ENCODE measurements at places on chromosomes 16 and 17.

- DNase-seq, result no peak
These were observed 30.6 kb downstream of the METRNL start for GRCh38 chr17:83109793-83110645.

DNA sequence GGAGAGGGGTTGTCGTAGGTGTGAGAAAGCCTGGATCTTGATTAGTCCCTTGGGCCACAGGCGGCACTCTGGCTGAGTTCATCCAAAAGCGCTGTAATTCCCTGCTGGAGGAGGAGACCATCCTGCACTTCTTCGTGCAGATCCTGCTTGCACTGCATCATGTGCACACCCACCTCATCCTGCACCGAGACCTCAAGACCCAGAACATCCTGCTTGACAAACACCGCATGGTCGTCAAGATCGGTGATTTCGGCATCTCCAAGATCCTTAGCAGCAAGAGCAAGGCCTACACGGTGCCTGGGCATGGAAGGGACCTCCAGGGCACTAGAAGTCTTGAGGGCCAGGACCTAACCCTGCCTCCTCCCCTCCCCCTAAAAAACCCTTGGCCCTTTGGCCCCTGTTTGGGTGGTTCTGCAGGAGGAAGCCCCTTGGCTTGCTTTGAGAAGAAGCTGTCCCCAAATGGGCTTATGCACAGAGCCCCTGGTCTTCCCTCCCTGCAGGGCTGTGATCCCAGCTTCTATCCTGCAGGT, 6.2 kb downstream of the NEK8 start:
- DNase-seq, result no peak

- peak; percentile 82 for DNase-seq
These were observed 2.1 kb upstream of the C17orf78 start for GRCh38 chr17:37373530-37374159.

DNA sequence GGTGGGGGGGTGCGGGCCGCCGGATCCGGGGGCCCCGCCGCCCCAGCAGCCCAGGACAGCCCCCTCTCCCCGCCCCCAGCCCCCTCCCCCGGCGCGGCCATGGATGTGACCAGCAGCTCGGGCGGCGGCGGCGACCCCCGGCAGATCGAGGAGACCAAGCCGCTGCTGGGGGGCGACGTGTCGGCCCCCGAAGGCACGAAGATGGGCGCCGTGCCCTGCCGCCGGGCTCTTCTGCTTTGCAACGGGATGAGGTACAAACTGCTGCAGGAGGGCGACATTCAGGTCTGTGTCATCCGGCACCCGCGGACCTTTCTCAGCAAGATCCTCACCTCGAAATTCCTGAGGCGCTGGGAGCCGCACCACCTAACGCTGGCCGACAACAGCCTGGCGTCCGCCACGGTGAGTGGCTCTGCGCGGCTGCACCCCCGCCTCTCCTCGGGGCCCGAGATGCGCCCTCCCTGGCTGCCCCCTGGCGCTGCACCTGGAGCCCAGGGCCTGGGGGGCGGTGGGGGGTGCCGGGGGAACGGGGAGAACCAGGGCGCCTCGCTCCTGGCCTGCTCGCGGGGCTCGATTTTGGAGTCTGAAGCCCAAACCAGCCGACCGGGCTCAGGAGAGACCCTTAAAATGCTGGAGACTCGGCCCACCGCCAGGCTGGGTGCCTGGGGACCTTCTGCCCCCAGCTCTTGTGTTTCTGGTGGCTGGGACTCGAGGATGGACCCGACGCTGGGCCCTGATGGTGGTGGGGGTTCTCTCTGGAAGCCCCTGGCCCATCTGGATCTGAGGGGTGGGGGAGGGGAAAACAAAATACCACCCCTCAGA, 744 bp downstream of the CMIP start:
- peak; percentile 58 for DNase-seq

DNA sequence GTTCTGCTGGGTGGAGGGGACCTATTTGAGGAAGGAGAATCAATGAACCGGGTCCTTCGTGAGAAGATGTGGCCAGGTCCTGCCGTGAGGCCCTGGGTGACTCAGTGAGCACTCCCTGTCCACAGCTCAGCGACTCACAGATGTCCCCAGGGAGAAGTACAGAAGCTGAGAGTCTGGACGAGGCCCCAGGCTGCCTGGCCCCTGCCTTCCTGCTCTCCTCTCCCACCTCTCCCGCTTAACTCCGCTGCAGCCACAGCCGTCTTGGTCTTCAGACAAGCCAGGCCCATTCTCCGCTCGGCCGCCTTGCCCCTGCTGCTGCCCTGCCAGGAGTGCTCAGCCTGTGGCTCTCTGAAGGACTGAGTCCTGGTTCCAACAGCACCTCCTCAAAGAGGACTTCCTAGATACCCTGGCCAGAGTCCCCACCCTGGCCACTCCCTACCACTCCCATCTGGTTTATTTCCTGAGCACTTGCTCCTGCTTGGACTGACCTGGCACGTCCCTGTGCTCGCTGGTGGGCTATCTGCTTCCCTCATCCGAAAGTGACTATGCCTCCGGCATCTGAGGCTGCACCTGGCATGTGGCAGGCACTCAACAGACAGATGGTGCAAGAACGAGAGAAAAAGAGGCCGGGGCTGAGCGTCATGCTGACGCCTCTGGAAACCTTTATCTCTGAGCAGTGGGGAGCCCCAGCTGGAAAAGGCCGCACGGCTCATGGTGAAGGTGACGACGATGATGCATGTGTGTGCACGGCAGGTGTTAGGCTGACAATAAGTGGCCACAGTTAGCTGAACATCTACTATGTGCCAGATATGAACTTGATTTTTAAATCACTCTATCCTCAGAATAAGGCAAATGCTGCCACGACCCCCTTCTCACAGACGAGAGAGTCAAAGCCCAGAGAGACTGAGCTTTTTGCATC, 9.2 kb upstream of the TNFRSF13B start:
- DNase-seq, result no peak

GRCh38 chr16:20614186-20615141, 38.3 kb upstream of the ACSM2B start:
- DNase-seq, result no peak

- DNase-seq, result no peak
These were observed 16.4 kb downstream of the NDEL1 start for GRCh38 chr17:8451933-8452614.

Measured in activated CD4-positive, alpha-beta memory T cell treated with anti-CD3 and anti-CD28 coated beads, Interleukin-2, amount 10 ng/mL, durations not matched to agents 7 days and 5 days (primary cell).